ENCODE measurements at places on chromosomes 6 and 20.

DNA sequence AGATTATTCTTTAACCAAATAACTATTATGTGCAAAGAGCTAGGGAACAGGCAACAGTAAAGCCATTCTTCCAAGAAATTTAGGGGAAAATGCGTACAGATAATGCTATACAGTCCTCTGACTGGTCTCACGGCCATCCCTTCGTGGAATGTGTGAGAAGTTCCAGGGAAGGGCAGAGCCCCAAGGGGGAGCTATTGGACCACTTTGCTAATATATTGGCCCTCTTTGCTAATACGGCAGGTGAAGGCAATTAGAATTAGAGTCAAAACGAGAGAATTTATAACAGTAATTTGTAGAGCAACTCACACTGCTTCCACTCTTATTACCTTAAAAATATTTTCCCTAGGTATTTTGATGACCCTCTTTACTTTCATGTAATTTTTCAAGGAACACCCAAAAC, 140.4 kb downstream of the IMPG1 start:
- DNase-seq = no peak

DNA sequence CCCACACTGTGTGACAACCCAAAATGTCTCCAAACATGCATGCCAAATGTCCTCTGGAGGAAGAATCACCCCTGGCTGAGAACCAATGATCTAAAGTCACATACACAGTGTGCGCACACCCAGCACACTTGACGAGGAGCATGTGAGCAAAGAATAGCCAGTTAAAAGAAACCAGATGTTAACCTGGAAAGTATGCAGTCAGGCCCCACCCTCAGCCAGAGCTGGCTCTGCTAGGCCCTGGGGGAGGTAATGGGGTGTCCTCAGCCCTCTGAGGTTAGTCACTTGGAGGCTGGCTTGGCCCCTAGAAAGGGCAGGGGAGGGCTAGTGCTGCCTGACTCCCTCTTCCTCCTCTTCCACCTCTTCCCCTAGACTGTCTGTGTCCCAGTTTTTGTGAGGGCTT, 15.2 kb upstream of the GUCA1A start:
- DNase-seq = no peak

DNA sequence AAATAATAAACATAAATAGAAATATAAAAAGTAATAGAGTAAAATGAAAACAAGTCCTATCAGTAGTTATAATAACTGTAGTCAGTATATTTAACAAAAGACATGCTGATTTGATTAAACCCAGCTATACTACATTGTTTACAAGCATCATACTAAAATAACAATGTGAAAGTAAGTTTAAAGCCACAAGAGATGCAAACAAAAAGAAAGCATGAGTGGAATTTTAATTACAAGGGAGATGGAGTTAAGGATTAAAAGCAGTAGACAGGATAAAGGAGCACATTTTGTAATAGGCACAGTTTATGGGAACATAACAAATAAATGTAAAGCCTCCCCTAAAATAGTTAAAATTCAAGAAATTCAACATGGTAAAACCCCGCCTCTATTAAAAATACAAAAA, 41.5 kb downstream of the SENP6 start:
- no peak for DNase-seq

DNA sequence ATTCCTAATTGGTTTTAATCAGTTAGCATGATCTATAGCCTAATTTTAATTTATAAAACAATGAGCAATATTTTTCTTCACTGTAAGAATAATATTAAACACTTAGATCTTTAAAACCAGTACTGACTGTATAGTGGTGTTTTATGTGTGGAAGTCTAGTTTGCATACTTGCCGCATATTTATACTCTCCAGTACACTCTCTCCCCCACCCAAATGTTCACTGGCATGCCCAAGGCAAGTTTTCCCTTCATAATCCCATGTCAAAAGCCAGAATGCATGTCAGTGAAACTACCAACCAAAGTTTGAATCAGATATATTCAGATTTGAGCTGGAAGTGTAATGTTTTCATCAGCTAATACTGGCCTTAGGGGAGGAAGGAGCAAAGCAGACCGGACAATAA, 506.1 kb downstream of the PHF3 start:
- no peak for DNase-seq

GRCh38 chr6:81864124-81864523, 111.6 kb upstream of the TENT5A start:
- DNase-seq = no peak

DNA sequence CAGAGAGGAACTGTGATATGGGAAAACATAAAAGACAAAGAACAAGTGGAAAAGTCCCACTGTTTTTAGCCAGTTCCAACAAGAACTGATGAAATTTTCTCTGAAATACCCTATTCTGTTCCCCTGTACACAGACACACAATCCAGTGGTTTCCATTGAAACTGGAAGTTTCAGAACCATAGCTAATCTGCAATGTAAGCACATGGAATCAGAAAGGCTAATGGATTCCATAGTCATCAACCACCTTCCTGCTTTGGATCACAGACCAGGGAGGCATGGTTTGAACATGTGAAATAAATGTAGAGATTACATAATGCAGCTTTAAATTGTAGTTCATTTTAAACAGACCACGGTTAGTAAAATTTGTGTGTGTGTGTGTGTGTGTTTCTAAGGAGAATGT, 242.1 kb downstream of the GJA1 start:
- DNase-seq = no peak

GRCh38 chr6:20202699-20203302, 9.5 kb downstream of the MBOAT1 start:
- DNase-seq = no peak

- peak; percentile 80 for DNase-seq
These were observed 23.9 kb downstream of the MAP7 start for GRCh38 chr6:136526196-136526930.

- no peak for DNase-seq
These were observed 141.3 kb upstream of the HMGN3 start for GRCh38 chr6:79375635-79376337.

DNA sequence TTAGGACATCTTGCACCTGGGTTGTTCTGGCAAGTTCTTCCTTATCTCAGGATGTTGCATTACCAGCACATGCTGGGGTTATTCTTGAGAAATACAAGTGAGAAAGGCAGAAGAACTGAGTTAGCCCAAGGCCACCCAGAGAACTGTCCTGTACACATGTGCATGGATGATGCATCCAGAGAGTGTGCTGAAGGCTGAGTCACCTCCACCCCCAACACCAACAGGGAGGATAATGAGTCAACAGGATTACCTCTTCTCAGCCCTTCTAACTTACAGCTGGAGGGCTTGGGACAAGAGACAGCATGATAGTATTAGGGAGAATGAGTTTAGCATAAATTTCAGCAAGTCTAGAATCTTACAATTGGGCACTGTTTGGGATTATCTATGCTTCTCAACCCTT, 8.5 kb downstream of the SCGN start:
- DNase-seq = no peak

DNA sequence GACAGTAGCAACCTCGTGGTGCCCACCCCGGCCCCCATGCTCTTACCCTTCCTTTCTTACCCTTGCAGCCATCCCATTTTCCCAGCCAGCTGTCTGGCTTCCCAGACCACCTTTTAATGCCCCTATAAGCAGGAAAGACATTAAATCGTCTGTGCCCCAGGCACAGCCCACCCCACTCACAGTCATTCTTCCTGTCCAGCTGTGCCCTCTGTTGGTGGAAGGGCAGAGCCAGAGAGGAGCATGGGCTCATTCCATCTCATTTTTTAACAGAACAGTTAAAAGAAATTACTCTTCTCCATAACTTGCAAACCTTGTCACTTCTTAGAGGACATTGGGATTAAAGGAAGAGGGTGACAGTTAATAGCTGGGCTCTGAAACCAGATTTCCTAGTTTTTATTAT, 240.5 kb downstream of the NRN1 start:
- DNase-seq = no peak

GRCh38 chr6:31659649-31660380, 763 bp downstream of the C6orf47 start:
- DNase-seq = no peak

DNA sequence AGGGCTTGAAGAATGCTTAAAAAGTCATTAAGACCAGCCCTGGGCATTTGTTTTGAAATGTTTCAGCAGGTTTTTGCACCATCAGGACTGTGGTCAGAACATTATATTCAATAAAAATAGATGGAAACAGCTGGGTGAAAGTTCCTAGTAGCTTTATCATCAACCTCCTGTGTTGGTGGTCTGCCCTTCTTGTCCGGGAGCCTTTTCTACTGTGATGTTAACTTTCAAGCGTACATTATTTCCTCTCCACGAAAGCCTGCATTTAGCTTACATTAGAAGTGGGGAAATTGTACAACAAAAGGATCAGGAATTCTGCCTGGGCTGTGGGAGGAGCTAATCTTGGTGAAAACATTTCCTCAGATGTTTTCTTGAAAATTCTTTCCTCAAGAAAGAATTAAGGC, 71.1 kb downstream of the LAMA4 start:
- no peak for DNase-seq

DNA sequence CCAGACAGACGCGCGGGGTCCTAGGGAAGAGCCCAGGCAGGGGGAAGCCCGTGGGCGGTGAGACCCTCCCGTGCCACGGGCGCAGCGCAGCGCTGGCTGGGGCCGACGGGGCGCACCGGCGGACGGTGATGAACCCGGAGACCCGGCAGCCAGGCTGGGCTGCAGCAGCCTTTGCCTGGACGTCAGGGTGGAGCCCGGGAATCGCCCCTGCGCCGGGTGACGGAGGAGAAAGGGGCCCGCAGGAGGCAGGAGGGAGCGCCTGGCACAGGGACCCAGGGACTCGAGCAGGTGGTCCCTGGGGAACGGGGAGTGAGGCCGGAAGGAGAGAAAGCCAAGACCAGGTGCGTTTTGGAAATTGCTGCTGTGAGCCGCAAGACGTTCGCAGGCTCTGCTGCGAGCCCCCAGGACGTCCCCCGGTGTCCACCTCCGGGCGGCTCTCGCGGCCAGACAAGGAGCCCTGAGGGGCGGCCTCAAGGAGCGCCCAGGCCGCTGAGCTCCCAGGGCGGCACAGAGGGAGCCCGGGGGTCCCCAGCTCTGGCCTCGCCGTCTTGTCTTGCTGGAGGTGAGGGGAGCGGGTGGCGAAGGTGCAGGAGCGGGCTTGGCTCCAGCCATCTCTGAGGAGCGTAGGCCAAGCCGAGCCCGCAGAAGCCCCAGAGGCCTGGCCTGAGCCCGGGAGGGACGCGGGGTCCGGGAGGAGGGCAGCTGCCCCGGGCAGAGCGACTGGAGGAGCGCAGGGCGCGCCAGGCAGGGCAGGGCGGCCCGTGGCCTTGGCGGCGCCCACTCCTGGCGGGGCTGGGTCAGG, 191.2 kb upstream of the PDE10A start:
- DNase-seq = no peak

DNA sequence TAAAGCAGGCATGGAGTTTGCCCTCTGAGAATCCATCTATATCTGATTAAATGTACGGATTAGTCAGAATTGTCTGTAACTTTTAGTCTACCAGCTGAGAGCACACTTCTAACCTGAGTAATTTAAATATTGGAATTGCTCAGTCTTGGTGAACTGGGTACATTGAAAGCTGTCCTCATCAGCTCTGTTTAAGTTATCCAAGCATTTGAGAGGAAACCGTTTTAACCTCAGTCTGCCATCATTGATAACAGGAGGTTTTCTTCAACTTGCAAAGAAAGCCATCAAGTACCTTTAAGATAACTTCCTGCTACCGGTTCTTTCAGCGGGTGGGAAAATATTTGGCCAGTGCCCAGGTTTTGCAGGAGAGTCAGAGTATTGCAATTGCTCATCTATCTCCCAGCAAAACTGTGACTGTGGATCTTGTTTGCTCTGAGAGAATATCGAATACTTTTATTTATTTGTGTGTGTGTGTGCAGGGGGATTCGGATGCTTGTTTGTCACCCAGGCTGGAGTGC, 31.1 kb upstream of the F13A1 start:
- DNase-seq = no peak

DNA sequence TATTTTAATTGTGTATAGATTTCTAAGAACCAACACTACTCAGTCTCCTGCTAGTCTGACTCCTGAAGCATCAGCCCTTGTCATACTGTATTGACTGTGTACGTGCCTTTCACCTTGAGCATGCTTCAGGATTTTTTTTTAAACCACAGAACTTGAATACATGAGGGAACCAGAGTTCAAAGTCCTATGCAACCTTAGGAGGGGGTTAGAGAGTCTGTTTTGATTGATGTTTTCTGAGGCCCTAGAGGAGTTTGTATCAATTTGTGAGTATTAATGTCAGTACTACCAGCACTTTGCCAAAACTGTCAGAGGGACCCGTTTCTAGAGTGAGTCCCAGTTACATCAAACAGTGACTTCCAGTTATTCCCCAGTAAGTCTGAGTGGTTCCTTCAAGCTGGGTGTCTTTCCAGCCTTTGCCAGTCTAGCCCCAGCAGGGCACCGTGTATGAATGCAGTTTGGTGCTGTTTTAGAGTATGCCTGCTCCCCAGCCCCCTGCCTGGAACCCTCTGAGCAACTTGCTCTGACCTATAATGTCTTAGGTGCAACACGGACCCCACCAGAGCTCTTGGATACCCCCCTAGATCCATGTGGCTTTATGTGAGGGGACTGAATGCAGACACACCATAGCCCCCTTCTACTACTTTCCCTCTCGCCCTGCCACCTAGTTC, 8.5 kb downstream of the TP53INP2 start:
- no peak for DNase-seq

DNA sequence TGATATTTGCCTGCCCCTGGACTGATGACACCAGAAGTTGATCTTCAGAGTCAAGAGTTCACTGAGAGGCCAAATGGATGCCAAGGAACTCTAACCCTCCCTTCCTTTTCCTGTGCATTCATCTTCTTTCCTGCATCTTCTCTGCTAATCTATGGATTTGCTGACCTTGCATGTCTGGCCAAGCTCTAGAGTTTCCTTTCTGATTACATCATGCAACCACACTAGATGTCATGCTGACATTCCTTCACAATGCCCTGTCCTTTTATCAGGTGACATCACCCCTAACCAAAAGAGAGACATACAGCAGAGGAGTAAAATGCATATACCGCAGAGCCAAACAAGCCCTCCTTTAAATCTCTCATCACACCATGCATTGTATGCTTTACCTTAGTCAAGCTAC, 487.6 kb downstream of the TFAP2A start:
- DNase-seq = no peak

GRCh38 chr6:168860987-168861386, 392.7 kb downstream of the THBS2 start:
- DNase-seq = no peak

DNA sequence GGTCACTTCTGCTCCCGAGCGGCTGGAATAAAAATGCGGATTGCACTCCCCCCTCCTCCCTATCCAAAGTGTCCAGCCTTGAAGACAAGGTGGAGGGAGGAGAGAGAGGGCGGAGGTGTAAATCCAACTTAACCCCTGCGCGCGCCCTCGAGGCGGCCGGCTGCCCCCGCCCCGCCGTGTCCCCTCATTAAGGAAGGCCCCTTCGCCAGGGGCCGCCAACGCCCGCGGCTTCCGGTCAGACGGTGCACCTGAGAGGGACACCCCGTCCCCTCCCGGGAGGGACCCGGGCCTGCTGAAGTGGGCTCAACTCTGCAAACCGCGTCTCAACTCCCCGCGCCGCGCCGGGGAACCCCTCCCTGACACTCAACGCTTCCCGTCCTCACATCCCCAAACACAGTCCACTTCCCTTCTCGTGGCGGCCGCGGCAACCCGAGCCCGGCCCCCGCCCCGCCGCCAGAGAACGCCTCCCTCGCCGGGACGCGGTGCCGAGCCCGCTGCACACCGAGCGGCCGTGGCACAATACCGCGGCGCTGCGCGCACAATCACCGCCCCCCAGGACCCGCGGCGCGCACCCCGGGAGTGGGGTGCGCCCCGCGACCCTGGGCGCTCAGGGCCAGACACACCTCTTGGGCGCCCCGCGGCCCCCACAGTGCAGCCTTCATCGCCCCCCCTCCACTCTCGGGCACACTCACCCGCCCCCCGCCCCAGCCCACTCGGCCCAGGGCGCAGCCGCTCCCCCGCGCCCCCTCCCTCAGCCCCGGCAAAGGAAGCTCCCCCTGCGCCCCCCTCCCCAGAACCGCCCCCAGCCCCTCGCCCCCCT, 102.5 kb downstream of the NOL4L start:
- DNase-seq = peak; percentile 35

Measured in HEK293T (cell line).